Thymus (tissue), 14 donors: ENCODE measurements at places on chromosomes 2 and 18. TPM values are rescaled to one million over a fixed set of nuclear protein-coding genes. Genes with fewer than 3 reads are reported as not detected.

TMEFF2 gene
- 0.05 TPM for polyA plus RNA-seq

SMPD4 gene
- polyA plus RNA-seq: 42.6 TPM

CRIM1 gene
- polyA plus RNA-seq: 24.3 TPM

INHA gene
- 0.71 TPM for polyA plus RNA-seq

TMEM200C gene
- polyA plus RNA-seq: 0.18 TPM

POLR1B gene
- polyA plus RNA-seq: 8.2 TPM

TMEM37 gene
- 4.9 TPM for polyA plus RNA-seq

EPC2 gene
- 14.8 TPM for polyA plus RNA-seq

AGBL5 gene
- 11.0 TPM for polyA plus RNA-seq

KHK gene
- polyA plus RNA-seq: 2.5 TPM

ACADL gene
- 17.8 TPM for polyA plus RNA-seq

ZC3H6 gene
- 6.0 TPM for polyA plus RNA-seq

PSMA8 gene
- 0.84 TPM for polyA plus RNA-seq

LIMS3 gene
- 0.59 TPM for polyA plus RNA-seq

RAB11FIP5 gene
- 3.8 TPM for polyA plus RNA-seq
